ENCODE measurements at places on chromosomes 2 and 18. TPM values are rescaled to one million over a fixed set of nuclear protein-coding genes. Genes with fewer than 3 reads are reported as not detected.

DNA sequence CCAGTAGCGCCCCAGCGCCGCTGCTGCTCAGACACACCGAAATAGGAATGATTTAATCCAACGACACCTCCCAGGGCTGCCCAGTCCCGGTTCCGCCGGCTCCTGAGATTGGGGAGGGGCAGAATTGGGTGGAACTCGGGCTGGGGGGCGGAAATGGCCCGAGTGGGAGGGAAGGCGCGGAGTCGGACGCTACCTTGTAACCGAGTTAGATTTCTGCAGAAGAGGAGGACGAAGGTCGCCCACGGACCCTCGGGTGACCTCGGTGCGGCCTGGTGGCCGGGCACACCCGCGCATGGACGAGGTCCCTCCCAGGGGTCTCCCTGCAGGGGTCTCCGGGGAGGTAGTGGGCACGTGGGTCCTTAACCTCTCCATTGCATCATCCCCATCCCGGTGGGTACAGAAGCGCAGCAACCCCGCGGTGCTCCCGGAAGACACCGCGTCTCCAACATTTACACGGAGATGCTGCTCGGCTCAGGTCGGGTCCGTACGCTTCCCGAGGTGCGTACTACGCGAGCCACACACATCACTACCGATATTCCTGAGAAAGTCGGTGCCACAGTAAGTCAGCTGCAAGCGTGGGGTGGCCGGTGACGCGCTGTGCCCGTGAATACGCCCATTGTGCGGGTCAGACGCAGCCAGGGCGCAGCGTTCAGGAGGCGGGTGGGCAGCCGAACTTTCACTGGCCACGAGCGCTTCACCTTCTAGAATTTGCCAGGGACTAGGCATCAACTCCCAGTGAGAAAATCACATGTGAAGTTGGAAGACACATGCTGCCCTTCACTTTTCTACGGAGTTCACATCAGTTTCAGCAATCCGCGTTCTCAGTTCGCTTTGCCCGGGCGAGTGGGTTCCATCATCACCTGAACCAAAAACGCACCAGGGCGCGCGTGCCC is 3.0 kb downstream of the ZNF516 start:
- DNase-seq = peak; percentile 48
- H3K27me3 ChIP-seq = peaks cover 30% of the 10 kb centered on the region
- H3K36me3 ChIP-seq = no peaks in the 10 kb centered on the region
- peak overlapping the region; percentile 94 for H3K27ac ChIP-seq
- peaks cover 18% of the 10 kb centered on the region for H3K4me1 ChIP-seq
- H3K4me3 ChIP-seq = peak overlapping the region; percentile 92

GKN1 gene
- total RNA-seq = not detected

TEX261 gene
- 43.0 TPM for total RNA-seq

DNA sequence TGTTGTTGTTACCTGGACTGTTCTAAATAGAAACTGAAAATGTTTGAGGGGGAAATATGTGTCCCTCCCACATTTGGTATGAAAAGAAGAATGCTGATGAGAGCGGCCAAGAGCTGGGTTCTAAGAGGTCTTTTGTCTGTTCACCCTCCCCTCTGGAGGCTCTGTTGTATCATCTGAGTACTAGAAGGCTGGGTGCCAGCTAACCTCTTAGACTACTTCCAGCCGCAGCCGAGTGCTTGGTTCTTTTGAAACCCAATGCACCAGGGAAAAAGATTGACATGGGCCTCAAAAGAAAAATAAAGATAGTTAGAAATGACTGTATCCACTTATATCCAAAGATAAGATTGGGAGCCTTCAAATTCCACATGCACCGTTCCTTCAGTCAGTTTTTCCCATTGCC is 255.9 kb downstream of the TXNL1 start:
- peaks cover 7% of the 10 kb centered on the region for H3K27me3 ChIP-seq
- H3K4me3 ChIP-seq = no peak overlapping the region
- H3K4me1 ChIP-seq = peaks cover 7% of the 10 kb centered on the region
- H3K36me3 ChIP-seq = peaks cover 5% of the 10 kb centered on the region
- H3K27ac ChIP-seq = no peak overlapping the region
- no peak for DNase-seq
